ENCODE measurements at places on chromosomes 4 and X.
A peak's percentile ranks its signal among the peaks of the same experiment; 100 is the strongest.

DNA sequence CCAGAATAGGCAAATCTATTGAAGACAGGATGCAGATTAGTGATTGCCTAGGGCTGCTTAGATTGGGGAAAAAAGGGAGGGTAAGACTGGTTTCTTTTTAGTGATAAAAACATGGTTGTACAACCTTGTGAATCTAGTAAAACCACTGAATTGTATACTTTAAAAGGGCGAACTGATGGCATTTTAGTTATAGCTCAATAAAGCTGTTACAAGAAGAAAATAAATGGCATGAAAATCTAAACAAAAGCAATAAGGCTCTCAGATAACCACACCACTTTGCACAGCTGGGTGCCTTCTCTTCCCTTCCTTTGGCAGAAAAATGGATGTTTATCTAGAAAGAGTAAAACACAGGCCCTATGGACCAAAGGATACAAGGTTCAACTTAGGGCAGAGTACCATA, 69.6 kb downstream of the F9 start:
- DNase-seq: no peak

DNA sequence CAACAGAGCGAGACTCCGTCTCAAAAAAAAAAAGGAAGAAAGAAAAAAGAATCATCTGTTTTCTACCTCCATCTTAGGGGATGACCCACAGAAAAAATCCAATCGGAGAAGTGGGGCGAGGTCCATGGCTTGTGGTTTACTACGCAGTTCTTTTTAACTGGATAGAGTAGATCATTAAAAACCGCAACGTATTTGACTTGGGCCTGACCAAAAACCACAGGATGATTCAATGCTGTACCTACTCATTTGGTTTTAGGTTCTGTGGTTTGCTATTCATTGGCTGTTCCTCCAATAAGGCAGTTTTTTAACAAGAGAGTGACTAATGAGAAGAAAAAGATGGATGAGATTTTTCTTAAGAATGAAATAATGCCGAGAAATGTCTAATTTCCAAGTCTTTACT, 83.7 kb downstream of the FREM3 start:
- DNase-seq: no peak

- DNase-seq: no peak
Measured at GRCh38 chr4:176839656-176840055, 46.9 kb upstream of the VEGFC start.

DNA sequence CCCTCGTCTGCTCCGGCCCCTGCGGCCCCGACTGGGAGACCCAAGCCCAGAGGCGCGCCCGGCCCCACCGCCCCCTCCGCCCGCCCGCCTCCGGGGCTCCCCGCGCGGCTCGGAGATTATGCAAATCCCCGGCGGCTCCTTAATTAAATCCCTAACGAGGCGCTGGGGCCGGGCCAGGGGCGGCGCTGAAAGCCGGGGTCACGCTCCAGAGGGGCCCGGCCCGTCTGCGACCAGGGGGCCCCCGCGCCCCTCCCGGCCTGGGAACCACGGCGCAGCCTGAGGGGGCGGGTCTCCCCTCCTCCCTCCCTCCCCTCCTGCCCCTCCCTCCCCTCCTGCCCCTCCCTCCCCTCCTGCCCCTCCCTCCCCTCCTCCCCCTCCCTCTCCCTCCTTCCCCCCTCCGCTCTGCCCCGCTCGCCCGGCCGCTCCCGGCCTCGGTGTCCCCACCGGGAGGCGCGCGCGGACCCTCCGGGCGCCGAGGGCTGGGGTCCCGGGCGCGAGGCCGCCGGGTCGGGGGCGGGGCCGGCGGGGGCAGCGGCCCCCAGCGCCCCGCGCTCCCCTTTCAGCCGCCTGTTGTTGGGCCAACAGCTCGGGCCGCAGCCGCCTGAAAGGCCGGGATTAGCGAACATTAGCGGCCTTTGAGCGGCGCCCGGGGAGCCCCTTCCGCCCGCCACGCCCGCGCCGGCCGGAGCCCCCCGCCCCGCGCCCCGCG, 25.9 kb upstream of the FGFR3 start:
- DNase-seq: no peak

DNA sequence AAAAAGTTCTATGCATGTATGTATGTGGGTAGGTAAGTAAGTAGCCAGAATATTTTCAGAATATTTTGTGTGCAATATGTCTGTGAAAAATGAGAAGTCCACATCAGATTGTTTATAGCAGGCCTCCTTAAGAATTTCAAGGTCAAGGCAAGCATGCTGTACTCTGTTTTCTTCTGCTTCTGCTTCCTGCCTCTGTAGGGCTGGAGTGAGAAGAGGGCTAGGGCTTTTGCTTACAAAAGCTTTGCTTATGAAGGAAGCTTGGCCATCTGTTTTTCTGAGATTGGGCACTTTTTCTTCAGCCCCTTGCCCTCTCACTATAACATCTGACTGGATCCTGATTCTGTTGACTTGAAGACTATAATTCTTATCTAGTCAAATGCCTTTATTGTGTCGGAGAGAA, 150.4 kb downstream of the EMCN start:
- DNase-seq: no peak

DNA sequence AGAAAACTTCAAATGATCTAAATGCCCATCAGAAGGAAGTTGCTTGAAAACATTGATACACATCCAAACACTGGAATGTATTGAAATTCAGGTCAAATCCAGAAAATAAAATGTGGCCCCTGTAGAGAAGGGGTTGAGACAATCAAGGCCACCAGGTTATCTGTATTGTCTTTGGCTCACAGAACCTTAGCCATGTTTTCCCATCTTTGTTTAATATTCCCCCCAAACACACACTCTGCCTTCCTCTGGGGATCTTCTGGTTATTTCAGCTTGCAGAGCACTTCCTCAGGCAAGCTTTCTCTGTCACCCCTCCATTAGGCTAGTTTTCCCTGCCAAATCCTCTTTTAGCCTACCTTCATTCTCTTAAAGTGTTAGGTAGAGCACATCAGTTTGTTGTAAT, 30.5 kb downstream of the PAGE2 start:
- no peak for DNase-seq

DNA sequence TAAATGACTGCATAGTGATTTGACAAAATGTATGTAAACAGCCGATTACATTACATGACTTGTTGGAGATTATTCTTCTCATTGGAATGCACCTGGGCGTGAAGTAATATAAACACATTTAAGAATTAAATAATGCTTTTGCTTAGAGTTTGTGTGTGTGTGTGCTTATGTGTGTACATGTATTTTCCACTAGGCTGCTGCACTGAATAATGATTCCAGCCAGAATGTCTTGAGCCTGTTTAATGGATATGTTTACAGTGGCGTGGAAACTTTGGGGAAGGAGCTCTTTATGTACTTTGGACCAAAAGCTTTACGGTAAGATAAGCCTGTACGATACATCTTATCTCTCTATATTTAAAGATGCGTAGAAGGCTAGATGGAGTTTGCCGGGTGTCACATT, 12.6 kb downstream of the NEIL3 start:
- no peak for DNase-seq

GRCh38 chrX:78455901-78456300, 128.5 kb upstream of the CYSLTR1 start:
- peak; percentile 6 for DNase-seq

DNA sequence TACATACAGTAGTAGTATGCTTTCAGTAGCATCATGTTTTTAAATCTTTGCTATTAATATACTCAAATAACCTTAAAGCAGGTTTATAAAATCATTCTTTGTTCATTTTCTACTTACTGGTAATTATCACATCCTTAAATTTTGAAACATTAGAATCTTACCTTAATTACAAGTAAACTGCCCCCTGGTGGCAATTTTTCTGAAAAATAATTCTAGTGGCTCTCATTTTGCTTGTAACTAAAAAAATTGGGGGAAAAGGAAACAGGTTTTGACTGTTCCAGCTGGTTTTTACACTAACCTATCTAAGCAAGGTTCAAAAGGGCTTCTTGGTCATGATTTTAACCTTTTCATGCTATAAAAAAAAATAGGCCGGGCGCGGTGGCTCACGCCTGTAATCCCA, 18.5 kb upstream of the DCAF4L1 start:
- DNase-seq: no peak

GRCh38 chr4:105710678-105711077, 2.1 kb downstream of the GSTCD start:
- DNase-seq: no peak

GRCh38 chr4:77193511-77194102, 36.6 kb downstream of the CCNG2 start:
- no peak for DNase-seq

- no peak for DNase-seq
Measured at GRCh38 chrX:72080150-72080549, 51.6 kb downstream of the RTL5 start.

DNA sequence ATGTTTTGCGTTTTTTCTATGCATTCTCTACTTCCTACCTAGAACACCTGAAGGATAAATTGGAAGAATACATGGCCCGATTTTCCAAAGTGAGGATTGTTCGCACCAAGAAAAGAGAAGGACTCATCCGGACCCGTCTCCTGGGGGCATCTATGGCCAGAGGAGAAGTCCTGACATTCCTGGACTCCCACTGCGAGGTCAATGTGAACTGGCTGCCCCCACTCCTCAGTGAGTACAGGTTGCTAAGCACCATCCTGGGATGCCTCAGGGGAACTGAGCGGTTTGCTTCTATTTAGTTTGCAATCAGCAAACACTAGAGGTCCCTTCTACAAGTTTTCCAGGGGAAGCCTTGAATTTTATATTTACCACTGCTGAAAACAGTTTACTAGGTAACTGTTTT, 359.3 kb upstream of the GALNT7 start:
- DNase-seq: no peak

GRCh38 chrX:151488677-151489076, 74.8 kb upstream of the PASD1 start:
- peak; percentile 29 for DNase-seq

DNA sequence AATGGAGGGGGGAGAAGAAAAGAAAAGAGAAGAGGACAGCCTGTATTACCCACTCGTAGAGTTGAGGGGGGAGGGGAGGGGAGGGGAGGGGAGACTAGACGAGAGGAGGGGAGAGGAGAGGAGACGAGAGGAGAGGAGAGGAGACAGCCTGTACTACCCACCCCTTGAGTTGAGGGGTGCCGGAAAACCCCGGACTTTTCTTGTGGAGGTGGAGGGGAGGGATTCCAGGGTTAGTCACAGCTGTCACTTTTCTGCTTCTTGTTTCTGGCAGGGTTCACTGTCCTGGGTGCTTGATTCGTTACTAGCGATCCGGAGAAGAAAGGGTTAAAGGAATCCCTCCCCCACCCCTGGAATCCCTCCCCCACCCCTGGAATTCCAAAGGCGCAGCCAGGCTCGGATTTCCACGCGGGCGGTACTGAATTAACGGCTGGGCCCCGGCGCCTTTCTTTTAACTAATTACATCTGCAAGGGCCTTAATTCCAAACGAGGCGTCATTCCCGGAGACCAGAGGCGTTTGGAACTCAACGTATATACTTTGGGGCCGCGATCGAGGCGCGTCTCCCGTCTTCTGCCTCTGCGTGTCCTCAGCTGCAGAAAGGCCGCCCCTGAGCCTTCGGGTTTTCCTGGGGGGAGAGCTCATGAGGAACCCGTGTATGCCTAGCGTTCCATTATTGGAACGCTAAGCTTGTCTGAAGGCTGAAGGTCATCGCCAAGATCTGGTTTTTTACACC, 20.1 kb upstream of the CSF2RA start:
- DNase-seq: no peak

DNA sequence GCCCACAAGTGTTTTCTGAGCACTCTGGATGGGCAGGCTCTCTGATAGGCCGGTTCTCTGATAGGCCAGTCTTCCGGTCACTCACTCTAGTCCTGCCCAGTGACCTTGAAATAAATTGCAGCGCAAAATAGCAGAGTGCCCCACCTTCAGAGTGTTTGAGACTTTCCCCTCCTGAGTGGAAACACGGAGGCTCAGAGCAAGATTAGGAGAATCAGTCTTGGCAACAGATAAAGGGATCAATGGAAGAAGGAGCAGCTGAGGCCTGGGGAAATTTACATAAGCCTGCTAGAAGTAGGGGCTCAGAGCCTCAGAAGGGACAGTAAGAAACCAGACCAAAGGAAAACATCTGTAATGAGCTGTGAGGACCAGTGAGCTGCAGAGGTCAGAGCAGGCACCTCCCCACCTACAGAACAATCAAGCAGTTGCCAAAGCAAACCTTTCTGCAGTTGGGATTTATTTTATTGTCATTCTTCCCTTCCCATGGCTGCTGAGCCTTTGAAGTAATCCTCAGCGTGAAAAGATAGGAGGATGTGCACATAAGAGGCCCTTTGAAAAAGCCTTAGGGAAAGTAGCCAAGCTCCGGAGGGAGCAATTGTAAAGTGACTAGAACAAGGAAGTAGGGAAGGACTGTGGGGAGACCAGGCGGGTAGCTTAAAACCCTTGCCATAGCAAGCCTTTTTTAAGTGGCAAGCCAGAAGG, 89.1 kb upstream of the TSPAN5 start:
- DNase-seq: no peak

DNA sequence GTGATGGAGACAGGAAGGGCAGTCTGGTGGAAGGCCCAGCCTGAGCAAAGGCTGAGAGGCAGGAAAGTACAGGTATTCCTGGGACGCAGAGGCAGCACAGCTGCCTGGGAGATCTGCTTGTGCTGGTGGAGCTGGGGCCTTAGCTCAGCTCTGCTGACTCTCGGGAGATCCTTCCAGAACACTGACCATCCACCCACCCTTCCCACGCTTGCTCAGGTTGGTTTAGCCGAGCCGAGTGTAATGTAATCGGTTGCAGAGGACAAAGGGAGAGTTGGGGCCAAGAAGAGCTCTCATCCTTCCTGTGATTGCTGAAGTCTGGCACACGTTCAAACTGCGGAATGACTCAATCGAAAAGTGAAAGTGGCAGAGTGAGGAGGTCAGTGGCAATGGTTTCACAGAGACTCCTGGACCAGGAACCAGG, 43.1 kb upstream of the GPR78 start:
- peak; percentile 73 for DNase-seq

DNA sequence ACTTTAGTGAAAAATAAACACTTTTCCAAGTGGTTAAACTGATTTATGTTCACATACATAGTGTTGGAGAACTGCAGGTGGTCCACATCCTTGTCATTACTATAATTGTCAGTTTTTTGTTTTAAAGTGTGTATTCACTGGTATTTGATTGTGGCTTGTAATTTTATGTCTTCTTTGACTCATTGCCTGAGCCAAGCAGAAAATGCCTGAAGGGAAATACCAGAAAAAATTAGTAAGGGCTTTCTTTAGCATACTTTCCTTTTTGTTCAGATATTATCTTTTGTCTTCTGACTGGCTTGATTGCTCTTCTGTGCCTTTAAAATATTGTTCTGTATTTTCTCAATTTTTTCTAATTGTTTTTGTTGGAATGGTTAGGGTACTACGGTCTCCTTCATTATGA, 981.3 kb downstream of the C4orf33 start:
- no peak for DNase-seq

DNA sequence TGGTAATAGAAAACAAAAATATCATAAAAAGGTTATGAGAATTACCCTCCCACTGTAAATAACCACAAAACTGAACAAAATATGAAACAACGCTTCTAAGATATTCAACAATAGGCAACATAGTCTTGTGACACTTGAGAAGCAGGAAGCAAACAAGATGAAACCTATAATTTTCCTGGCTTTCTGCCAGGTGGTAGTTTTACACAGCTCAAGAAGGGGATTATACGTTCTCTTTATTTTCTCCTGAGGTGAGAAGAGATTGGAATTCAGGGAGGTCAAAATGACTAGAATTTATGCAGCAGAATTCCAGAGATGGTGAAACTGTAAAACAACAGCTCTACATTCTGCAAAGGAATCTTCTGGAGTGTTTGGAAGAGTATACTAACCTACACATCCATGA, 186.0 kb downstream of the HHIP start:
- no peak for DNase-seq

- no peak for DNase-seq
Measured at GRCh38 chr4:32958586-32958985, 2238.4 kb downstream of the PCDH7 start.

- DNase-seq: no peak
Measured at GRCh38 chr4:98586291-98586961, 72.0 kb downstream of the TSPAN5 start.

GRCh38 chr4:1345903-1346780, 866 bp upstream of the UVSSA start:
- DNase-seq: peak; percentile 3
